Esophagus squamous epithelium (tissue), 5 donors: ENCODE measurements at places on chromosomes 12 and 14.

DNA sequence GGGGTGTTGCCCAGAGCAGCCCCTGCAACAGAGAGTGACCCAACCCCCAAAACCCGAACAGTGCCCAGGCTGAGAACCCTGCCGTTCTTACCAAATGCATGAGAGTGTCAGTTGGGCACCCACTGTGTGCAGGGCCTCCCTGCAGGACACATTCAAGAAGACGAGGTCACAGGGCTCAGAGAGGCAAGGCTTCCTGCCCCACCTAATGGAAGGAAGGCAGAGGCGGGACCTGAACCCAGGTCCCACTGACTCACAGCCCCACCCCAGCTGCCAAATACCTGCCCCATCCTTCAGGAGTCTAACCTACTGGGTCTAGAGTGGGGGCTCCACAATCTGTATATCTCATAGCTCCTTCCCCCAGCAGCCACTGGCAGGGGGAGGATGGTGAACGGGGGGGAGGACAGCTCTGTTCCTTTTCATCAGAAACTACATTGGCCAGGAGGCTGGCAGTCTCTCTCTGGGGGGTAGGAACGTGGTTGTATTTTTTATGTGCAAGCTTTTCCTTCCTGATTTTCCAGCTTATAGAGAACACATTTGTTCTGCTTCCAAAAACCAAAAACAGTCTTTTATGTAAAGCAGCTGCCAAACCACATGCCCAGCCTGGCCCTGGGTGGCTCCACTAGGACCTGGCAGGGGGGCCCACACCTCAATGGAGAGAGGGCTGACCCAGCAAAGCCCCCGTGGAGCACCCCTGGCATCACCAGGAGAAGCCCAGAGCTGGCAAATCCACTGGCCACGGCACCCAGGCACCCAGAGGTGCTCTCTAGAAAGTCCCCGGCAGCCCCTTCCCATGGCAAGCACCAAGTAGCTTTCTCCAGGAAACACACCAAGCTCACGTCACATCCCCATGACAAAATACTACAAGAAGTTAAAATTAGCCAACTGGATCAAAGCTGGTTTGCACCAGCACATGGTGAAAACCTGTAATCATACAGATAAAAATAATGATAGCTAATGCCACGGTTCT, 17.0 kb downstream of the NCOR2 start:
- H3K4me3 ChIP-seq, result no peak overlapping the region
- H3K27me3 ChIP-seq, result no peaks in the 10 kb centered on the region
- peaks cover 89% of the 10 kb centered on the region for H3K4me1 ChIP-seq
- DNase-seq, result no peak
- H3K36me3 ChIP-seq, result no peaks in the 10 kb centered on the region

GRCh38 chr12:68240975-68241374, 12.4 kb downstream of the IL22 start:
- no peak overlapping the region for H3K4me3 ChIP-seq
- peak overlapping the region; percentile 23 for H3K27ac ChIP-seq

- peaks cover 41% of the 10 kb centered on the region for H3K4me1 ChIP-seq
- H3K27ac ChIP-seq, result peak overlapping the region; percentile 84
- no peak for DNase-seq
- H3K27me3 ChIP-seq, result no peaks in the 10 kb centered on the region
- no peak overlapping the region for H3K4me3 ChIP-seq
These were observed 11.7 kb downstream of the TPCN1 start for GRCh38 chr12:113232840-113233585.

DNA sequence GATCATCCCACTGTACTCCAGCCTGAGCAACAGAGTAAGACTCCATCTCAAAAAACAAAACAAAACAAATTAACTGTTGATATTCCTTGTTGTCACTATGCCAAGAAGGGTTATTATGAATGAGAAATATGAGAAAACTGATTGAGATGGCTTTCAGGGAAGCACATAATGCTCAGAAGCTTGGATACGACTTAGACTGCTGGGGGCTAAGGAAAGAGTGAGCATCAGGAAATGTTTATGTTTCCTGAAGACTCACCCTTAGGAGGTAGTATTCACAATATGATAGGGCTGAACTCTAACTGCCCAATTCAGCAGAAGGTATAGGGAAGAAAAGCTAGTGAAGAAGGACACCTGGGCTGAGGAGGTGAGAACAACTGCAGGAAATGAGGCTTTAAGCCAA, 6.3 kb downstream of the STYK1 start:
- DNase-seq, result no peak
- no peak overlapping the region for H3K4me3 ChIP-seq

GRCh38 chr12:75705749-75706711, 194.6 kb upstream of the KRR1 start:
- H3K27me3 ChIP-seq, result no peaks in the 10 kb centered on the region
- no peak for DNase-seq
- H3K4me1 ChIP-seq, result peaks cover 43% of the 10 kb centered on the region
- H3K36me3 ChIP-seq, result no peaks in the 10 kb centered on the region
- H3K27ac ChIP-seq, result peak overlapping the region; percentile 34
- H3K4me3 ChIP-seq, result no peak overlapping the region

DNA sequence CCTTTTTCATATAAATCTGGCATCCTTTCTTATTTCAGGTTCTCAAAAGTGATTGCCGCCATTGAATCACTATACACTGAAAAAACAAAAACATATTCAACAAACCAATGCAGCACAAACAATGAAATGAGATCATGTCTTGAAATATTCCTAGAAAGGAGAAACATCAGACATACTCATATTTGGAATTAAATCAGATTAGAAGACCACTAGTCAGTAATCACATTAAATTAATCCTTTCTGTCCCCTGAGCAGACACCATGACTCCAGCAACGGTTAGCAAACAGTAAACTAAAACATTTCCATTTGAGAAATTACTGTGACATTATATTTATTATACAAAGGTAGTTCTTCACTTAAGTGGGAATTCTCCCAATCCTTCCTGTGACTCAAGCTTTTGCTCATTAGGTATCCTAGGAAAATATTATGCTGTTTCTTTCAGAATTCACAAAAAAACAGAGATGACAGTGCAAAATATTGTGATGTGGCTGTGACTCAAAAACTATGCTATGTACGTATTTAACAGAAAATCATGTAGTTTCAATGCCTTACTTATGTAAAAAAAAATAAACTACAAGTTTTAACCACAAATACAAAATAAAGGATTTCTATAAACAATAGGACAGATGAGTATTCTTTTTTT, 29.7 kb downstream of the CPNE8 start:
- H3K4me3 ChIP-seq, result no peak overlapping the region
- DNase-seq, result no peak
- no peaks in the 10 kb centered on the region for H3K4me1 ChIP-seq
- no peaks in the 10 kb centered on the region for H3K27me3 ChIP-seq
- no peak overlapping the region for H3K27ac ChIP-seq

- no peak overlapping the region for H3K27ac ChIP-seq
- no peak for DNase-seq
- H3K36me3 ChIP-seq, result no peaks in the 10 kb centered on the region
- no peaks in the 10 kb centered on the region for H3K27me3 ChIP-seq
These were observed 88.7 kb downstream of the TMTC1 start for GRCh38 chr12:29695026-29695425.

- H3K4me3 ChIP-seq, result no peak overlapping the region
- no peak for DNase-seq
- no peaks in the 10 kb centered on the region for H3K27me3 ChIP-seq
- H3K4me1 ChIP-seq, result peaks cover 49% of the 10 kb centered on the region
- no peak overlapping the region for H3K27ac ChIP-seq
- no peaks in the 10 kb centered on the region for H3K36me3 ChIP-seq
These were observed 23.6 kb upstream of the AMN1 start for GRCh38 chr12:31752450-31752849.
